Vagina (tissue), 2 donors: ENCODE measurements at places on chromosomes 13 and 19.

DNA sequence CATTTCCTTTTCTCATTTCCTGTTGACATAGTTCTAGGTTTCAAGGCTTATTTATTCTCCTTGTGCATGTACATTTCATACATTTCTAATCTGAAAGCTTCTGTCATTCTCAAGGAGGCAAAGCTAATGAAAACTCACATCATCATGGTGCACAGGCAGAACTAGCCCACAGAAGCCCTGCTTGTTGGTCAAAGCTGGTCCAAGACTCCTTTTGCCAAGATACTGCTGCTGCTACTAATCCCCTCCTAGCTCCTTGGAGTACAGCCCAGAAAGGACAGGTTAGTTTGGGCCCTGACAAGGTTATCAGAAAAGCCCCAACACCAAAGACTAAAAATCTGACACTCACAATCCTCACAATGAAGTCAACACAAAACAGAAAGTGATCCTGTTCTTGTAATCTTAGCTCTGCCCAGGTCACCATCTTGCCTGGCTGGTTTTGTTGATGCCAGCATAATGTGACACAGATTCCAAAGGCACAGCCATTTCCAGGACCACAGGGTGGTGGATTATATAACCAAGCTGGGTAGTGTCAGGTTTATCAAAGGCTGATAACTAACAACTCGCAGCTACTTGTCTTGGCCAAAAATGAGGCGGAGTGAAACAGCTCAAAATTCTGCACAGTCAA lies 417.4 kb downstream of the NDFIP2 start:
- DNase-seq = no peak

DNA sequence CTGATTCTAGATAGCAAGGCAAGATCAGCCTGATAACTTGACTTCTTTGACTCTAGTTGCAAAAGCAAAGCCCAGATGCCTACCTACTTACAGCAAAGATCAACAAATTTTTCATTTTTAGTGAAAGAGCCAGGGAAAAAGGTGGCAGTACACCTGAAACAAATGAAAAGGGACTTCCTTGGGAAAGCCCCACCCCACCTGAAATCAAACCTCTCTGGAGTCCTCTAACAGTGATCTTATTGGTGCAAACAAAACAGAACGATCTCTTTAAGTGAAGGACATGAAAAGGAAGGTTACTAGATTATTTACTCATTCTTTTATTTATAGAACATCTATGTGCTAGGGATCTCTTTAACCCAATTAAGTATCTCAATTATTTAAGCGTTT lies 507 bp upstream of the LCP1 start:
- DNase-seq = no peak

DNA sequence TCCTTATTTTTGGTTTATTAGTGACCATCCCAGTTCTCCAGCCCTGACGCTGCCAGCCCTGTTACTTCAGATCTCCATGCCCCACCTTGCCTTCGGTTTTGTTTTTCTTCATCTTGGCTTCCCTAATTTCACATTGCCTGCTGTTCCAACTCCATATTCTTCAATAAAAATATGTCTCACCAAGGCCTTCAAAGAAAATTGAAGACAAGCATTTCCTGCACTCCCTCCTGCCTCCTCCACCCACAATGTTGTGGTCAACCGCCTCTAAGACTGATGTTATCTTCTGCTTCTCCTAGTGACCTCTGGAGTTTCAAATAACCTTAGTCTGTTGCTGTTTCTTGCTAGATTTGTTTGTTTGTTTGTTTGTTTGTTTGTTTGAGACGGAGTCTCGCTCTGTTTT lies 14.6 kb downstream of the PLD3 start:
- DNase-seq = no peak

- no peak for DNase-seq
Observed at GRCh38 chr13:77918391-77919245, at the start of gene EDNRB. Gene EDNRB, minus strand, starts transcription at chr13:77918831. Its CDS starts 258 bp downstream, at chr13:77918573.
